Right renal pelvis (tissue), 4 donors: ENCODE measurements at places on chromosomes 1 and 21.

DNA sequence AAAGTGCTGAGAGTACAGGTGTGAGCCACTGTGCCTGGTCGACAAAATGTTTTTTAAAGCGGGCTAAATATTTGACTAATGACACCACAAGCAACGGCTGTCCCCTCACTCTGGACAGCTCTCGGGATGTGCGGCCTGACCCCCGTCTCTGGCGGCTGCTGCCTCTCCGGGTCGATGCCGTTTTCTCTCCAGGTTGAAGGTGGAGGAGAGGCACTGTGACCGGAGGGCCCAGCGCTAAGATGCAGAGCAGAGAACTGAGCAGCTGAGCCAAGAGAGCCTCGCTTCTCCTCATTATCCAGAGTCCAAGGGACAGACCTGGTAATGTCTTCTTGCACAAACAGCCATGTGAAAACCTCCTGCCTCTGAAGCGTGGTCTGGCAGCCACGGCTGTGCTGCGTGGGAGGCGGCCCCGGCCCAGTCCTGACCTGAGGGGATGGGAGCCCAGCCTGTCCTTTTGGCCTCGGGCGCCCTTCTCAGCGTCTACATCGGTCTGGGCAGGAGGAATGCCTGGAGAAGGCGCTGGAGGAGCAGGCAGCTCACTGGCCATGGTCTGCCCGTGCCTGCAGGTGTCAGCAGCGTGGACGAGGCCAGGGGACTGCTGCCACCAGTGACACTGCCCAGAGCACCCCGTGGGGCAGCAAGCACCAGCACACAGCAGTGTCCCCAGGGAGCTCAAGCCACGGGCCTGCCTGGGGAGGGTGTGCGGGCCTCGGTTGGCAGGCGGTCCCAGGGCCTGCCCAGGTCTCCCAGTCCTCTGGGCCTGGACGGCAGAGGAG lies 10.3 kb downstream of the MORN1 start:
- DNase-seq = no peak

DNA sequence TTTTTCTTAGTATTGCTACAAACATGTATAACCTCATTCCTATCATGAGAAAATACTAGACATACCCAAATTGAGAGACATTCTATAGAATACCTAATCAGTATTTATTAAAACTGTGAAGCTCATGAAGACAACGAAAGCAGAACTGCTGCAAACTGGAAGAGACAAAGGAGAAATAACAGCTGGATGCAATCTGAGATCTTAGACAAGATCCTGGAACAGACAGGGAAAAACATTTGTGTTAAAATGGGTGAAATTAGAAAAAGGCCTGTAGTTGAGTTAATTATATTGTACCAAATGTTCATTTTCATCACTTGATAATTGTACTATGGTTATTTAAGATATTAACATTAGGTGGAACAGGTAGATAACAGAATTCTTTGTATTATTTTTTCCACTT lies 392.0 kb downstream of the PLPP3 start:
- no peak for DNase-seq

GRCh38 chr1:56106531-56107274 lies 472.7 kb downstream of the PLPP3 start:
- no peak for DNase-seq

GRCh38 chr1:30411206-30411605 lies 312.2 kb downstream of the MATN1 start:
- no peak for DNase-seq

DNA sequence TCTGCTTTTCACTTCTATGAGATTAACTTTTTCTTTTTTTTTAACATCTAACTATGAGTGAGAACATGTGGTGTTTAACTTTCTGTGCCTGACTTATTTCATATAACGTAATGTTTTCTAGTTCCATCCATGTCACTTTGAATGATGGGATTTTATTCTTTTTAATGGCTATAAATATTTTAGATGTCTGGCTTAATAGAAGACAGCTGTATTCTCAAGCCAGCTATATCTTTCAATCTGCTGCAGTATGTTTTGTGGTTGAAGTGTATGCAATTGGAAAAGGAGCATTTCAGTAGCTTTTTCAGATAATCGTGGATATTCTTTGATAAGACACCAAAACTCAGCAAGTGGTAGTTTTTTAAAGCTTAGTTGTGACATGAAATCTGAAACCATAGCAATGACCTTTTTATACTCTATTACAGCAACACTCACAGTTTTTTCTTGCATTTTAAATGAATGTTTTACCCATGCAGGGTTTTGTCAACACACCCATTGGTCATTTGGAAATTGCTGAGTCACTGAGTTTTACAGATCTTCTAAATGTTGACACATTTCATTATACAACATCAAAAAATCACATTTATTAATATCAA lies 5.7 kb upstream of the SVBP start:
- DNase-seq = no peak

DNA sequence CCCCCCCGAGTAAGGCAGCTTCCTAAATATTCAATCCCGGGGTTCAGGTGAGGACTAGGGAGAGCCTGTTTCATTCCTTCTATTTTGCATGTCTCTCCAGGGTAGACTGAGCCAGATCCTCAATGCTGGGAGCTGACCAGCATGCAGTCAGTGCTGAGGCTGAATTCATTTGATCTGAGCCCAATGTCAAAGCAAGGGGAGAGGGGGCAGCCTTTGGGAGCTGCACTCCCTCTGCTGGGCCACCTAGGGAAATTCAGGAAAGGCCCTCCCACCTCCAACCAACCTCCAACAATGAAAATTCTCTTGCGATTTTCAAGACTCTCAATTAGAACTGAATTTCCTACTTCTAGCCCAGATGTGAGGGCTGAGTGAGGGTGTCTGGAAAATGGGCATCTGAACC lies 371.2 kb downstream of the NPHP4 start:
- DNase-seq = peak; percentile 34

- DNase-seq = no peak
These were observed 32.0 kb downstream of the INPP5B start for GRCh38 chr1:37914719-37915475.

DNA sequence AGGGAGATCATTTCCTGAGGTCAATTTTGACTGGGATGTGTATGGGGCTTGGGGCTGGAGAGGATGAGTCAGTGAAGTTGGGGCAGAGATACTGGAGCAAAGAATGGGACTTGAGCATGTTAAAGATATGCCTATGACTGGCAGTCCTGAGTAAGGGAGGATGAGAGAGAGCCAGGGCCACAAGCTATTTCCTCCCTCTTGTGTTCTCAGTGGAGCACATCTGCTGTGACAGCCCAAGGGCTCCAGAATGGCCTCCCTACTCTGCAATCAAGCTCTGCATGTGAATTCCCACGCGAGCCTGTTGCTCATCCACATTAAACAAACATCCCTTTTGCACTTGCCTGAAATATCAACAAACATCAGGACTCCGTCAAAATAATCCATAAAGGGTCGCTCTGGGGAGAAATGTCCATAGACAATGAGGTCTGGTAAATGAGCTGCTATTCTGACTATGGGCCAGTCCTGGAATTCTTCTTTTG lies 9.2 kb downstream of the ADCY10 start:
- DNase-seq = no peak

DNA sequence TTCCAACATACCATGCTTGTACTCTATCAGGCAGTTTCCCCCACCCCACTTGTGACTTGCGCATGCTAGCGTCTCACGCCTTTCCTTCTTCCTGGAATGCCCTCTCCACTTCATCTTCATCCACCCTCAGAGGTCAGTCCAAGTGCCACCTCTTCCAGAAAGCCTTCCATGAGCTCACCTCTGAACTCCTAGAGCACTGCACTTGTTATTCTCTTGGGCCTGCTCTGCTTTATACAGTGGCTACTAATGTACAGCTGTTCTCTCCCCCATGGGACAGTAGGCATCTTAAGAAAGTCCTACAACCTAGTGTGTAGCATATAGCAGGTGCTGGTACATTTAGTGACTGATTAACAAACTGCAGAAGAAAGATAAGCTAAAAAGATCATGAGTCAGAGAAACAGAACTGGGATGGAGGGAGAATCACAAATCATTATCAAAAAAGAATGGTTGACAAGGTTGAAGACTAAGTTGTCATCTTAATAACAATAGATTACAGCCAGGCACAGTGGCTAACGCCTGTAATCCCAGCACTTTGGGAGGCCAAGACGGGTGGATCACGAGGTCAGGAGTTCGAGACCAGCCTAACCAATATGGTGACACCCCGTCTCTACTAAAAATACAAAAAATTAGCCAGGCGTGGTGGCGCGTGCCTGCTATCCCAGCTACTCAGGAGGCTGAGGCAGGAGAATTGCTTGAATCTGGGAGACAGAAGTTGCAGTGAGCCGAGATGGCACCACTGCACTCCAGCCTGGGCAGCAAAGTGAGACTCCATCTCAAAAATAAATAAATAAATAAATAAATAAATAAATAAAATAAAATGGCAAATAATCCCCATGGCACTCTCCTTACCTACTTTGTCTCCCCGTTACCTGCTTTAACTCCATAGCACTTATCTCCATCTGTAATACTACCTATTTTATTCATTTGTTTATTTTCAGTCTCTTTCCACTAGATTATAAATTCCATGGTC lies 16.3 kb upstream of the TSPAN1 start:
- no peak for DNase-seq

- no peak for DNase-seq
These were observed 538 bp downstream of the GBP2 start for GRCh38 chr1:89125240-89125912.

- DNase-seq = no peak
These were observed 71.8 kb upstream of the CSF1 start for GRCh38 chr1:109838838-109839240.

GRCh38 chr21:10273196-10273595 lies 248.2 kb upstream of the TPTE start:
- DNase-seq = no peak

DNA sequence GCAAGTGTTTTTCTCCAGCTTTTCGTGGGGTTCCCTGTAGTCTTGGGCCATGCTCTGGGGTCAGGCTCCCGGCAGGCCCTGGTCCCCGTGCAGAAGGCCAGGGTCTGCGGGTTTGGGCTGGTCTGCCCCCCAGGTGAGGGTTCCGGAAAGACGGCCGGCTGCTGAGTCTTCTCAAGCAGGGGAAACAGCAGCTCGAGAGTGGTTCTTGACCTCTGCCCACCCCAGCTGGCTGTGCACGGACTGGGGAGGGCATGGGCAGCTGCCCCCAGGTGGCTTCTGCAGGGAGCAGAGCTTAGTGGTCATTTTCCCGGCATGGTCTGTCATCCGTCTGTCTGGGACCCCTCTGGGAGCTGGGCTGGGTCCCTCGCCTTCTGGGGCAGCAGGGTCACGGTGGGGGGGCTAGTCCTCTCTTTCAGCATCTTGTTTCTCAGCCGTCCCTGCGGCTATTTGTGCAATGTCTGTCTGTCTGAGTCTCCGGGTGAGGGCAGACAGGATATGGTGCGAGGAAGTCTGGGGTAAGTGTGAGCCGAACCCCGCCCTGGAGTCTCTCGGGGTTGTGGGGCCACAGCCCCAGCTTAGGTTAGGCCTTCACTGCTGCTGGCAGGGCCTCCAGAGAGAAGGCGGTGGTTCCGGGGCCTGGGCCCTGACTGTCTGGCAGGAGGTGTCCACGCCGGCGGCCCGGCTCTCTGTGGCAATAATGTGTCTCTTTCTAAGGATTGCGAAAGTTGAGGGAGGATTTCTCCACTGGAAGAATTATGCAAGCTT lies 6.1 kb downstream of the SKI start:
- no peak for DNase-seq

GRCh38 chr1:59568158-59568935 lies 246.4 kb upstream of the HOOK1 start:
- no peak for DNase-seq

DNA sequence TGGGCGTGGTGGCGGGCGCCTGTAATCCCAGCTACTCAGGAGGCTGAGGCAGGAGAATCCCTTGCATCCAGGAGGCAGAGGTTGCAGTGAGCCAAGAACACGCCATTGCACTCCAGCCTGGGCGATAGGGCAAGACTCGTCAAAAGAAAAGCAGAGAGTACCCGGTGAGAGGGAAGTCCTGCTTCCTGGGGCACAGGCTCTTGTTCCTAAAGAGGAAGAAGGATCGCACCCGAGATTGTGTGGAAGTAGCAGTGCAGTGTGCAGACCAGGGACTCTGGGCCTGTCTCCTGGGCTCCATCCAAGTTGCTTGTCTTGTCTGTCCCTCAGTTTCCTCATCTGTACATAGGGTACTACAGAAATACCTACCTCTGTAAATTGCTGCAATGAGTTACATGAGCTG lies 29.6 kb downstream of the NBPF3 start:
- DNase-seq = no peak

DNA sequence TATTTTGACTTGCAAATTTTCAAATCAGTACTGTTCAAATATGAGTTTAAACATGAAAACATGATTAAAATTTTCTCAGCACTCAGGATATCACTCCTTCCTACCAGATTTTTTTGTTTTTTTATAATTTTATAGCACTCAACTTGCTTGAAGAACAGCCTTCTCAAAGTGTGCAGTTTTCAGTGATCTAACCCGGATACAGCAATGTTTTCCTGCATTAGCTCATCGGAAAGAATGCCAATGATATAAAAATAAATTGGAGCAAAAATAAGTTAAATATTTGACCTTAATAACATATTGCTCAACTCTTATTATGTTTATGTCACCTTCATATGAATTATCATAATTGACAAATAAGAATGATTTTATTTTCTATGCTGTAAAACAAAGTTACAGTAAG lies 766.8 kb downstream of the USP25 start:
- no peak for DNase-seq

DNA sequence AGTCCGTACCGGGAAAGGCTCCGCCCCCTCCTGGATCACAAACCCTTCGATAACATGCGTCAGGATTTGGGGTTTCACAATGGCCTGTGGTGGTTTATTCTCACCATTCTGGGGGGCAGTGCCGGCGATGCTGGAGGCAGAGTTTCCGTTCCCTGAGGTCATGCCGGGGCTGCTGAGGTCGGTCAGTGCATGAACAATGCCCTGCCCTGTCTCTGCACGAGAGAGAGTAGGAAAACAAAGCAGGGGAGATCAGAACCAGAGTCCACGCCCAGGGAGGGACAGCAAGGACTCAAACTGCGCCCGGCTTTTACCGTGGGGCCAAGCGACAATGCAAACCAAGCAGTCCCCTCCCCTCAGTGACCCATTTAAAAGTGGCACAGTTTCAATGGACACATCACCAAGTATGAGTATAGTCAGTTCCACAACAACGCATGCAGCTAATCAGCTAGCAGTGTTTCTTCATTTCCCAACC lies 13.2 kb upstream of the A3GALT2 start:
- no peak for DNase-seq

GRCh38 chr1:100612540-100612939 lies 74.6 kb downstream of the GPR88 start:
- no peak for DNase-seq

GRCh38 chr1:33738536-33738935 lies 125.3 kb upstream of the HMGB4 start:
- DNase-seq = no peak

GRCh38 chr1:206947255-206947654 lies 989 bp upstream of the PIGR start:
- no peak for DNase-seq

GRCh38 chr1:63817152-63817667 lies 43.4 kb downstream of the ROR1 start:
- no peak for DNase-seq

- DNase-seq = no peak
These were observed 14.2 kb upstream of the NEGR1 start for GRCh38 chr1:72296501-72296900.
